Heart right ventricle (tissue), 16 donors: ENCODE measurements at places on chromosomes 16 and 17.
A peak's percentile ranks its signal among the peaks of the same experiment; 100 is the strongest.

GRCh38 chr17:2500446-2500845 lies 11.2 kb downstream of the METTL16 start:
- DNase-seq = no peak

DNA sequence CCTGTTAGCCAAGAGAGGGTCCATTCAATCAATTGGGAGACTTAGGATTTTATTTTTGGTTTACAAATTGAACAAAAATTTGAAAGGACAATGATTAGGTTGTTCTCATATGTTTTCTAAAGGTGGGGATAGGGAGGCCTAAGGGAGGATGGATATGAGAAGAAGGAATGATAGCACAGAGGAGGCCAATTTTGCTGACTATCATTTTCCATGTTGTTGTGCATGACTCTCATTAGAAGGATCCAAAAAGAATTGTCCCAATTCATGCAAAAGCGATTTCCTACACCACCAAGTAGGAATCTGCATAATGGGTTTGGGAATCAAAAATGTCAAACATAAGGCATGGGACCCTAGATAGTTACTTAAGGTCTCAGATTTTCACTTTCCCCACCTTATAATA lies 524.8 kb downstream of the KIF2B start:
- DNase-seq = no peak

DNA sequence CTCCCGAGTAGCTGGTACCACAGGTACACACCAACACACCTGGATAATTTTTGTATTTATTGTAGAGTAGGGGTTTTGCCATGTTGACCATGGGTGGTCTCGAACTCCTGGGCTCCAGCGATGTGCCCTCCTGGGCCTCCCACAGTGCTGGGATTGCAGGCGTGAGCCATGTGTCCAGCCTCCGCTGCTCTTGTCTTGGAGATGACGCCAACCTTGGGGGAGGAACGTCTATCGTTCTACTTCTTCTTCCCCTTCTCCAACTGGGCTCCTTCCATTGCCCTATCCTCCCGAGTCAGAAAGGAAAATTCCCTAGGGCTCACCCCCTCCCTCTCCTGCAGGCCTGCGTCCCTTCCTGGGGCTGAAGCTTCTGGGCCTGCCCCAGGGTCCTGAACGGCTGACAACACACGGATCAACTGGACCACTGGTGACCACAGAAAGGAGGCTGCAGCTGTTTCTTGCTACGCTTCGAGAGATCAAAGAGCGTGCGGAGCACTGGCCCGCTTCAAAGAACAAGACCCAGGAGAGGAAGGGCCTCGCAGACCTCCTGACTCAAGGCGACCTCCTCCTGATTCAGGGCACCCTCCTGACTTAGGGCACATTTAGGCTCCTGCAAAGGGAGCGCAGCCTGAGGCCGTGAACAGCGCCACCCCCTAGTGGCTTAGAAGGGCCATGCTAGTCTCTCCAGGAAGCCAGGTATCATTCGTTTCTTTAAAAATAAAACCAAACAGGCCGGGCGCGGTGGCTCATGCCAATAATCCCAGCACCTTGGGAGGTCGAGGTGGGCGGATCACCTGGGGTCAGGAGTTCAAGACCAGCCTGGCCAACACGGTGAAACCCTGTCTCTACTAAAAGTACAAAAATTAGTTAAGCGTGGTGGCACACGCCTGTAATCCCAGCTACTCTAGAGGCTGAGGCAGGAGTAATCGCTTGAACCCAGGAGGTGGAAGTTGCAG lies 48.5 kb upstream of the HELZ start:
- peak; percentile 67 for DNase-seq

DNA sequence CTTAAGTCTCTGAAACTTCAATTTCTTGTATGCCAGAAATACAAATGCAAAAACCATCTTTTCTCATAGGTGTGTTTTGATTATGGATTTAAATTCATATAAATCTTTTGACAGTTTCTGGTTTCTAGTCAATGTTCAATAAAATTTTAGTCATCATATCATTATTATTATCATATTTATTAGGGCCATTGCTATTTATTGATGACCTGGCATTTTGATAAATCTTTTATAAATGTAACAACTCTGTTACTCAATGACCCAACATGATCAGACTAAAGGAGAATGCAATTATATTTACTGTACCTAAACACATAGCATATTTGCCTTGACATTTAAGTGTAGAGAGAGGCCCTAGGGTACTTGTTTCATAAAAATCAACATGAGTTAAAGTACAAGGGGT lies 320.8 kb downstream of the CDH8 start:
- DNase-seq = no peak

GRCh38 chr16:61233713-61234112 lies 802.5 kb downstream of the CDH8 start:
- no peak for DNase-seq

GRCh38 chr16:78620291-78620690 lies 520.8 kb downstream of the WWOX start:
- DNase-seq = no peak

- DNase-seq = no peak
These were observed 102.3 kb downstream of the KCNJ2 start for GRCh38 chr17:70271672-70272071.

GRCh38 chr17:45428931-45429338 lies 3.7 kb downstream of the ARHGAP27 start:
- DNase-seq = no peak

- no peak for DNase-seq
These were observed 46.9 kb downstream of the CUEDC1 start for GRCh38 chr17:57908278-57908677.

DNA sequence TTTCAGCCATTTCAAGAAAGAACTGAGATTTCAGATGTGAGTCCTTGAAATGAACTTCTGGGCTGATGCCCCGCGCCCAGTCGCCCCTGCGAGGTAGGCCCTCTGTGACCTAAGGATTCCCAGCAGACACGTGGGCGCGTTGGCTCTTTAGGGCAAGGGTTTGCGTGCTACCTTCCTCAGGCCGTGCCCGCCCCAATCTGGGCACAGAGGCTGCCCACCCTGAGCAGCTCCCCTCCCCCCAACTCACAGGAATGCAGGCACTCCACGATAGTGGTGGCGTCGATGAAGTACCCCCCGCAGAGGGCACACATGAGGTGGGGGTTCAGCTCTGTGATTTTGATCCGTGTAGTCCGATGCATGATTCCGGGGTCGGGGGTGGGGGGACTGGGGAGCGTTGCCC lies 8.1 kb downstream of the PCGF2 start:
- no peak for DNase-seq

DNA sequence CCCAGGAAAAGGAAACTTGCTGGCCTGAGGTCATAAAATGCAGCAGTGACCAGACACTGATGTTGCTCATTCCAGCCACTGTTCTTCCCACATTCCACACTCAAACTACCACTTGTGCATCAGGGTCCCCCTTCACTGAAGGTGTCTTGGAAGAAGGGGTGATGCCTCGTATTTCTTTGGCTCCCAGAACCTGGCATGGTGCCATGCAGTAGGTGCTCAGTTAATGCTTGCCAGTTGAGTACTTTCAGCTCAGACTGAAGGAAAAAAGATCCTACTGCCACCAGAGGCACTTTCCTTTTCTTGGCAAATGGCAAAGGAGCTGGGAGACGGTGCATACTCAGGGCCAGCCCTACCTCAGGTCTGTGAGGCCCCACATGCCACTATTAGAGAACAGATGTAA lies 73.5 kb downstream of the TEX14 start:
- DNase-seq = no peak
